ENCODE measurements at places on chromosomes 4 and X.
A peak's percentile ranks its signal among the peaks of the same experiment; 100 is the strongest.

DNA sequence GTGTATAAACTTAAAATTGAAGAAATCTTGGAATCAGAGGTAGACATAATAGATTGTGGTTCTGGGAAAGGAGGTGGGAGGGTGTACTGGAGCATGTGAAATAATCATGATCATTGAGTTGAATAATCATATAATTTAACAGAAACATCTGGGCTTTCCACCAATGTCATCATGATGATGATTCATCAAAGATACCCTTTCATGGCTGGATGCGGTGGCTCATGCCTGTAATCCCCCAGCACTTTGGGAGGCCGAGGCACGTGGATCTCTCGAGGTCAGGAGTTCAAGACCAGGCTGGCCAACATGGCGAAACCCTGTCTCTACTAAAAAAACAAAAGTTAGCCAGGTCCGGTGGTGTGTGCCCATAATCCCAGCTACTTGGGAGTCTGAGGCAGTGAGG is 6.7 kb upstream of the RUFY3 start:
- peak; percentile 45 for DNase-seq

GRCh38 chr4:74555231-74555630 is 110.3 kb downstream of the AREG start:
- peak; percentile 69 for DNase-seq

DNA sequence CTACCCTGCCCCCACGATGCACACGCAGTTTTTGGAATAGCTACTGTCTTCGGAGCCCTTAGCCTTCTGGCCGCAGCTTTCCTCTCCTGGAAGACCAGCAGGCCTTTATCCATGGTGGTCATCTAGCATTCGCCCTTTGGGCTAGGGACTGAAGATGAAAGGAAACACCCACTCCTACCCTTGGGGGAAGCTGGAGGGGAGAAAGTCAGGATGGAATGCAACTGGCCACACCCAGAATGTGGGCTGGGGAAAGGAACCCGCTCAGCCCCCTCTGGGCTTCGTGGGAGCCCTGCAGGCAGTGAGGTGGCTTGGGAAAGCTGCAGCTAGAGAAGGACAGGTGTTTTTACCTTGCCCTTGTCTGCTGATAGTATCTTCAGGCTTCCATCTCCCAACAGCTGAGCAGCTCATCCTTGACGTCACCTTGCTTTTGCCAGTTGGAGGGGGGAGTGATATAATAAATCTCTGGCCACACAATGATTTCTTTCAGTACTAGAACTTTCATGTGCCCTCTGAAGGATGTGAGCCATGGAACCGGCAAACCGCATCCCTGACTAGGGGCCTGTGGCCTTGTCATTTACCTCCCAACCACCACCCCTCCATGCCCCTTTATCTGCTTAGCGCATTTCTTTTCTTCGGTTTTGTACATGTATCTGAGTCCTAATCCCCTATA is 59.0 kb downstream of the ELF4 start:
- no peak for DNase-seq

- no peak for DNase-seq
Observed at GRCh38 chr4:151567056-151567455, 158.1 kb downstream of the FHIP1A start.

DNA sequence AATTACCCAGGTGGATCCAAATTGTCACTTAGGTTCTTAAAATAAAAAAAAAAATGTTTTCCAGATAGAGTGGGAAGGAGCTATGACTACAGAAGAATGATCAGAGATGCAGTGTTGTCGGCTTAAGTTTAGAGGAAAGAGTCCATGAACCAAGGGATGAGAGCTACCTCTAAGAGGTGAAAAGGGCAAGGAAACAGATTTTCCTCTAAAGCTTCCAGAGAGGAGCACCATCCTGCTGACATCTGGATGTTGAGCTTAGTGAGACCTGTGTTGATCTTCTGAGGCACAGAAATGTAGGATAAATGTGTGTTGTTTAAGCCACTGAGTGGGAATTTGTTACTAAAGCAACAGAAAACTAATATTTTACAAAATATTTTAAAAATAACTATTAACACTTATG is 498.7 kb downstream of the SPOCK3 start:
- no peak for DNase-seq

DNA sequence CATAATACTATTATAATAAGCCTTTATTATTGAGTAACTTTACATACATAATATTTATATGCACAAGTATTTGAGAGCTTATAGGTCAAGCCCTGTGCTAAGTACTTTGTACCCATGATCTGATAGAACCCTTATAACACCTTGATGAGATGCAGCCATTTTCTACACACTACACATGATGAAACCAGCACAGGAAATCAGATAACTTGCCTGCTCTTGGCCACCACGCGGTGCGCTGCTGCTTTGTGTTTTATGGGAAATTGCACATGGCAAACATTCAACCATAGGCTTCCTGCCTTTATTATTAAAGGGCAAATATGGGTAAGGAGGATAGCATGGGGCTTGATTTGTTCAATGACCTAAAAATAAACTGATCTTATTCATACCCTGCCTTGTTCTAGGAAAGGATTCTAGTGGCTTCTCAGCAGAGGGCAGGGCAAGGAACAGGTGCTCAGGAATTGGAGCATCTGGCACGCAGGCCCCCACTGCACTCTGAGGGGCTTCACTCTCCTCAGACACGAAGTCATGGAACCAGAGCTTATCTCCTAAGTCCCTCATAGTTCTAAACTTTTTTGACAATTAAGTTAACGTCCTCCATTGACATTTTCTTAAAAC is 31.6 kb upstream of the NAP1L5 start:
- DNase-seq: no peak

GRCh38 chr4:13476915-13477314 is 7.2 kb downstream of the RAB28 start:
- peak; percentile 79 for DNase-seq

GRCh38 chr4:53004497-53005148 is 142.5 kb downstream of the RASL11B start:
- no peak for DNase-seq

GRCh38 chr4:11446155-11446811 is 17.6 kb upstream of the HS3ST1 start:
- DNase-seq: peak; percentile 68

DNA sequence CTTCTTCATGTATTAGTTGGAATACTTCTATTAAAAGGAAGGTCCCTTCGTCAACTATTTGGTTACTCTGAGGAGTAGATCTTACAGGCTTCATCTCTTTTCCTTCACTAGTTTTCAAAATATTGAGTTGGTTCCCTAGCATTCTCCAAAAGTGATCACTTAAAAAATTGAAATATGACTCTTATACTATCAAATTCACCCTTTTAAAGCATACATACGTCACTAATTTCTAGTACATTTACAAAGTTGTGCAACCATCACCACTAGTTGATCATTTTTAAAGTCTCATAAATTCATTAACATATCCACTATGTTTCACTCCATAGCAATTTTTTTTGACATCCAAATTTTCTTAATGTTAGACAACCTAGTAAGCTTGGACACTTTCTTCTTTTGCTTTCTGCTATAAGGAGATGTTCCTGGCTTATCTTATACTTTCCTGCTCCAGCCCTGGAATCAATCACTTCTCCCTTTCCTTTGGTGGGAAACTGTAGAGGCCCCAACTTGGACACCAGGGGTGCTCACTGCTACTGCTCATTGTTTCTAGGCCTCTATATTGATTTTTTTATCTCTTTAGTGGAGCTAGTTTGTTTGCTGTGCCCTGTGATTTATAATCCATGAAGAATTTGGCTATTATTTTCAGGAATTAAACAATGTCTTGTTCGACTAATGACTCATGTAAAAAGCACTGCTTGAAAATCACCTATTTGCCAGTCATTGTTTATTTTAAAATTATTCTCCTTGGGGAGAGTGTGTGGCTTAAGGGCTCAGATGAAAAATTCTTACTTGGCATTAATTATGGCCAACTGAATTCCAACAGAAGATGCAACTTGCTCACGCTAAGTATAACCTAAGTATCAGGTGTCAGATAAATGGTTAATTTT is 4.0 kb upstream of the ZFX start:
- DNase-seq: peak; percentile 81

DNA sequence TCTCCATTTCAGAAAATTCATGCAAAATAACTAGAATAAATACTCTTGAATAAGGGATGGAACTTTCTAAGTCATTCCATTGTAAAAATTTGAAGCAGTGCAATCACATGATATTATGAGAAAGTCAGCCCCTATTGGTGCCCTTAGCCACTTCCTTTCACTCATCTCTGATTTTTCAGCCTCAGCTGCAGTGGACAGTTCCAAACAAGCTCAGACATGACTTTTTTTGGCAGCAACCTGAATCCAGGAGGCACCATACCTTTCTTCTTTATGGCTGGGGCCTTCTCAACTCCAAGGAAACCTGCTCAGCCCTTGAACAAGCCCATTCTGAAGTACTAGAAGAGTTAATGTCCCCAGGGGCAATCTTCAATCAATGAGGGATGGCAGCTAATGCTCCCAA is 40.5 kb downstream of the MAPK10 start:
- no peak for DNase-seq

GRCh38 chr4:134073711-134074110 is 127.9 kb downstream of the PABPC4L start:
- DNase-seq: no peak

DNA sequence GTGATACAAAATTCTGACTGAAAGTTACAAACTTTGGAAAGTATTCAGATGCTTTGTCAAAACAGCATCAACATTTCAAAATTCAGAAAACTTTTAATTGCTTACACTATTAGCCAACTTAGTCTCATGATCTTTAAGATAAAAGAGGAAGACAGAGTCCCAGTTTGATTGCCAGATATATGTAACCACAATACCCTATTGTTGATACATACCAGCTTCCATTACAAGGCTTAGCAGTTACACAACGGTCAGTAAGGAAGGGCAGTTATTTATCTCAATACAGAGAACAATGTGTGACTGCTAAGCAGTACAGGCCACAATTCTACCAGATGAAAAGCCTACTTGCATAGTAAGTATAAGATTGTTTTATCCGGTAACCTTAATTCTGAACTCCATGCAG is 138.4 kb downstream of the SPANXN3 start:
- no peak for DNase-seq

DNA sequence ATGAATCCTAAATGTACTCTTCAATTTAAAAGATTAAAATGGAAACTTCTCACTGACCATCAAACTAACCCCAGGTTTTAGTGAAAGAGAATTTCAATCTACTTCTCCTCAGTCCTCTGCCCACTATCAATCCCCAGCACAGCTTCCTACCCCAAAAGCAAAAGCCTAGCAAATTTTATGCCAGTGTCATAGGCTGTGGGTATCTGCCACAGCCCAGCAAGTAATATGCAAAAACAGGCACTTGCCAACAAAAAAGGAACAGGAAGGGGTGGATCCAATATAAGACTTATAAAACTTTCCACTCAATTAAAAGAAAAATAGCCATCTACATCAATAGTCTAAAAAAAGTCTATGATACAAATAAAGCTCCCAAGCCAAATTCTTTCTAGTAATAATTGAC is 22.3 kb downstream of the CAMK2D start:
- no peak for DNase-seq

- DNase-seq: peak; percentile 89
Observed at GRCh38 chr4:1209821-1210220, 37.4 kb upstream of the SPON2 start.

DNA sequence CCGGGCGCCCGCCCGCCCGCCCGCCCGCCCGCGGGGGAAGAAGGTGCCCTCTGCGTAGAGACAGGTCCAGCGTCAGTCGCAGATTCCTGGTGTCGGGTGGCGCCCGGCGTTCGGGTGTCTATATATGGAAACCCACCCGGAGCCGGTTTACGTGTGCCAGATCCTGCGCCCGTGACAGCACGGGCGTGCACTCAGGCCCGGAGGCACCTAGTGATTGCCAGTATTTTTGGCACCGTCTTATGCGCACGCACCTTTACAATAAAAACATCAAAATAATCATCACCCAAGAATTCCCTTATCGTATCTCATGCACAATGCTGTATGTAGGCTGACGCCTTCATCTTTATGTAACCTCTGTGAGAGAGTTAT is 519 bp downstream of the SLC25A4 start:
- peak; percentile 36 for DNase-seq

DNA sequence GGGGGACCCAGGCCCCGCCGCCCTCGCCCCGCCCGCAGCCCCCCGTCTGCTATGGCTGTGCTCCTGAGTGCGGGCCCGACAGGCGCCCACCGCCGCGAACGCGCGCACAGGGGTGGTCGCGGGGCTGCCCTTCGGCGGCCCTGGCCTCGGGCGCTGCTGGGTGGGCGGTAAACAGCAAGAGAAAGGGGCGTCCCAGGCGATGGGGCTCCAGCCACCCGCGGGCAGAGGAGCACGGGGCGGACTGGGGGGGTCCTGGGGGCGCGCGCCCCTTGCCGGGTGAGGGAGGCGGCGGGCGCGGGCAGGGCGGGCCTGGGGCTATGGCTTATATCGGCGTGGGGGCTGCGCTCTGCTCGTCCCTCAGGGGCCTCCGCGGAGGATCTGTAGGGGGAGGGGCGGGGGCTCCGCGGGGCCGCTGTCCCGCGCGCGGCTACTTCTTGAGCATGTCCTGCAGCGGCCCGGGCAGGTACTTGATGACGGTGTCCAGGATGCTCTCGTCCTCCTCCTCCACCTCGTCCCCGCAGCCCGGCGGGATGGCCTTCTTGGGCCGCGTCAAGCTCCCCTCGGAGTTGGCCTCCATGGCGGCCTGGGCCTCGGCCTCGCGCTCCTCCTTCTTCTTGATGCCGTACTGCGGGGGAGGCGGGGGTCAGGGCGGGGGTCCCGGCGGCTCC is 39.7 kb downstream of the CPLX1 start:
- DNase-seq: no peak

DNA sequence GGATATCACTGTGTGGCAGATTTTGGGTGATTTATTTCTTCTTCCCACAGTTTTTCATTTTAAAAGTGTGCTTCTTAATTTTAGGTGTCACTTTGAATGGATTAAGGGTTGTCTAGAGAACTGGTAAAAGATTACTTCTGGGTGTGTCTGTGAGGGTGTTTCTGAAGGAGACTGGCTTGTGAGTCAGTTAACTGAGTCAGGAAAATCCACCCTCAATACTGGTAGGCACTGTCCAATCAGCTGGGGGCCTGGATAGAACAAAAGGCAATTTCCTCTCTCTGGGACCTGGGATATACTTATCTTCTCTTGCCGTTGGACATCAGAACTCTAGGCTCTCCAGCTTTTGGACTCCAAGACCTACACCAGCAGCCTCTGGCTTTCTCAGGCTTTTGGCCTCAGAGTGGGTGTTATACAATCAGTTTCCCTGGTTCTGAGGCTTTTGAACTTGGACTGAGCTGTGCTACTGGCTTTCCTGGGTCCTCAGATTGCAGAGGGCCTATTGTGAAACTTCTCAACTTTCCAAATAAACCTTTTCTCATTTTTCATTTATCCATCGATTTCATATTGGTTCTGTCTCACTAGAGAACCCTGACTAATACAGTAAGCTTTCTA is 413.1 kb downstream of the GBA3 start:
- DNase-seq: no peak

GRCh38 chrX:153924149-153924861 is 1.8 kb downstream of the ARHGAP4 start:
- peak; percentile 35 for DNase-seq

DNA sequence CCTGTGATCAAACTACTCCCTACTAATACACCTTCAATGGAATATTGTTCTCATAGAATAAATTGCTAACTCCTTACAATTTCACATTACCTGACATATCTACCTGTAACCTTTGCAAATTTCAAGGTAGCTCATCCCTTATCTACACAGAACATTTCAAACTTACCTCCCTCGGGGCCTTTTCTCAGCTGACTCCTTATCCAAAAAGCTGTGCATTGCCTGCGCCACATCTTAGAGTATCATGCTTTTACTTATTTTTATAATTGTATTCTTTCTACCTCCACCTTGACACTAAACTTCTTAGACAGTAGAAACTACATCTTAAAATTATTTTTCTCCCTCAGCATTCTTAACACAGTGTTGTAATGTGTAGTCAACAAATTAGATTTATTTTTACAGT is 198.5 kb downstream of the FBXO8 start:
- no peak for DNase-seq

GRCh38 chrX:79078114-79078513 is 66.4 kb upstream of the GPR174 start:
- DNase-seq: no peak

Measured in fibroblast of the aortic adventitia (primary cell).